ENCODE measurements at places on chromosomes 5 and 9.

GRCh38 chr9:20623748-20624124 lies 1.4 kb upstream of the MLLT3 start:
- DNase-seq = no peak

DNA sequence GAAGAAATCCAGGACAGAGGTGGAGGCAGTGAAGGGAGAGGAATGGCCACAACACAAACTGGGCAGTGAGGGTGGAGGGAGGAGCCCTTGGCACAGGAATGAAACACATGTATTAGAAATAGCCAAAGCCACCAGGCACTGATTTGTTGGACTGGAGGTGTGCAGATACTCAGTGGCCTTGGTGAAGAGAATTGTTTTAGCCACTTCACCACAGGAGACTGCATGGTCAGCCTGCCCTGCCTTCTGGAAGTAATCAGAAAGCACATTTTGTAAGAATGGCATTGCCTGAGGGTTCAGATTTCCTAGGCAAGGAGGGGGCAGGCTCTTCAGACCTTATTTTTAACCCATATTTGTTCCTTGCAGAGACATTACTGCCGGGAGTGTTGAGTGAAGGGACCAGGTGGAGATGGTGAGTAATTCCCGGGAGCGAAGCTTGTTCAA lies 2.2 kb downstream of the SGCD start:
- DNase-seq = no peak

DNA sequence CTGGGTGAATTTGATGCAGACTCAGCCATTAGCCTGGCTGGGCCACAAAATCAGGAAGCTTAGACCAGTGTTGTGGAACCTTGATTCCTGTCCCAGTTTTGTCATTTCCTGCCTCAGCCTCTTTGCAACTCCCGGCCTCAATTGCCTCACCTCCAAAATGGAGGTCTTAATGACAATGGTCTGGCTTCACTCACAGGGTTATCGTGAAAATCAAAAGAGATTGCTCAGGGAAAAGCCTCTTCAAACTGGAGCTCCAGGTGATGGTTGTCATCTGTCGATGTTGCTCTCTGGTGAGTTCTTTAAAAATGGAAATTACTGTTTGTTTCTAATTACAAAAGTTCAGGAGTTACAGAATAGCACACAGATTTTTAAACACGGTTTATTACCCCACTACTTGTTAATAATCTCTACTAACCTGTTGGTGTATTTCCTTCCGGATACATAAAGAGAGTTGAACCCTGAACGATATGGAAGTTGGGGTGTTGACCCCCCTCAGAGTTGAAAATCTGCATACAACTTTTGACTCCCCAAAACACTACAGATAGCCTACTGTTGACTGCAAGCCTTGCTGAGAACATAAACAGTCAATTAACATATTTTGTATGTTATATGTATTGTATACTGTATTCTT lies 109.9 kb upstream of the CPEB4 start:
- no peak for DNase-seq

GRCh38 chr9:137070906-137071275 lies 534 bp upstream of the SAPCD2 start:
- peak; percentile 49 for DNase-seq

DNA sequence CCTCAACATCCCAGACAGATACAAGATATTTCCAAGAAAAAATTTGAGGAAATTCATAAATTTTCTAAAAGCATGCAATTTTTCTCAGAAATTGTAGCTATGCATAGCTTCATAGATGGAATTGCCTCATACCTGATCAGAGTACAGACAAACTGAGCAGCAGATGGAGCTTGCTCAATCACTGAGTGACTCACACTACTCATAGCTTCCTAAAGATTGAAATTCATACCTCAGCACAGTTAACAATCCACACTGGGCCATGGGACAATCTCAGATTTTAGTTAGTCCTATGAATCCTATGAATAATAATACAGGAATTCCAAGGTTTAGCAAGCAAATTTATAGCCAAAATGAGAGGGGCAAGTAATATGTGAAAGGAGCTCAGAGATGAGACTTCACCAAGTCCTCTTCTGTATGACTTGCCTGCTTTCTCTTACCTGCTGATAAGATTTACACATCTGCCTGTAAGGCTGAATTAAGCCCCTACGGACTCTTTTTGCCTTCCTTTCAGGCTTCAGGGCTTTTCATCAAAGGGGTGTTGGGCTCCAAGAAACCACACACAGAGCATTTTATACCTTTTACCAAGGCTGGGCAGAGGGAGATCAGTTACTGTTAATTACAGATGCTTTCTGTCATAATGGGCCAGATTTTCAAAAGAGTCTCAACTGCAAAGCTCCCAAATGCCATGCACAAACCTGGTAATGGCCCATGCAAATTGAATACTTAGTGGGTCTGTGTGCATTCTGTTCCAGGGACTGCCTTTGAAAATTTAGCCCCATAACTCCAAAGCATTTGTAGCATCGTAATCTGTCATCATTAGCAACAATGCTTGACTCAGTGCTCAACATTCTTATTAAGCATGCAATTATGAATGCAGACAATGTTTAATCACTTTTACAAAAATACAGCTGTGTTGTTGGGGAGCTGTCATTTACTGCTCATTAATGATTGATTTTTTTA lies 439.3 kb downstream of the DTWD2 start:
- peak; percentile 58 for DNase-seq

GRCh38 chr5:176379881-176380280 lies 8.5 kb downstream of the NOP16 start:
- no peak for DNase-seq

DNA sequence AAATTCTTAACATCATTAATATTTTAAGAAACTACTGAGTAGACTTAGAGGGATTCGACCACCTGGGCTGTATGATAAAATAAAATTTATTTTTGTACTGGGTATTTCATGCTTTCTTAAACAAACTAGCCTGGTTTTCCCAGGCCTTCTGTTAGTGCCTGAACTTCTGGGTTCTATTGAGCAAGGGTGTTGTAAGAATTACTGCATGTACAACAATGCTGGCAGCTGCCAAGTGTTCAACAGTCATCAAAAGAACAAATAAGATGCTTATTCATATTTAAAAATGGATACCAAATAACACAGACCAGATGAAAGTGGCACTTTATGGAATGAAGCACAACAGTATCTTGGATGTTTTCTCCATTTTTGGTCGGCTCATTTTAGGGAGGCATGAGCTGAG lies 123.2 kb upstream of the FBXL7 start:
- no peak for DNase-seq

DNA sequence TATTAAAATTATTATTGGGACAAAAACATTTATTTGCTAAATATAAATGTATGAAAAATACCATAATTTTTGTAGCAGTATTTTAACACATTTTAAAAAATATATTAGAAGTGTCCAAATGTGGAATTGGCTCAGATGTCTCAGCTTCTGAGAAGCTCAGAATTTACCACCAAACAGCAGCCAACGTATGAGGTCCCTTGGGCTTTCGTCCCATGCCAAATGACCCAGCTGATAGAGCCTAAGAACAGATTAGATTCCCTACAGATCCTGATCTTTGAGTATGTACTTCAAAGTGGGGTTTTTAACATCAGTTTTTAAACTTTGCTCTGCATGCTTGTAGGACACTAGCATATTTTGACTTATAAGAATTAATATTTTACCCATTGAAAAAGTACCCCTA lies 77.3 kb upstream of the RPS23 start:
- no peak for DNase-seq

DNA sequence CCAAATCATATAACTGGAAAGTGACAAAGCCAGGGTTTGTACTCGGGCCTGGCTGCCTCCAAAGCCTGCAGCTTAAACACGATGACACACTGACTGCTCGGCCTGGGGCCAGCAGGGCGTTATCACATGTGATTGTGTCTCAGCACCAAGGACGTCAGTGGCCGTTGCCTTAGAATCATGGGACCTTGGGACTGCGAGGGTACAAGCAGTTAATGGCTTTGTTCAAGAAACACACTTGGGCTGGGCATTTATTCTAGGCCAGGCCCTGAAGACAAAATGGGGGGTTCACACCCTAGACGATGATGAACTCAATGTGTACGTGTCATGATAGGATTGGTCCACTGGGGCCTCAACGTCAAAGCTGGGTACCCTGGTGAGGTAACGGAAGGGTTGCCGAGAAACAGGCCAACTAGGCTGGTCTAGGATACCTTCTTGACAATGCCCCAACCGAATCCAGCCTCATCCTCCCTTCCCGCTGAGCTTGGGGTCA lies 13.0 kb downstream of the SH3PXD2B start:
- DNase-seq = no peak

GRCh38 chr5:31421806-31422586 lies 109.9 kb downstream of the DROSHA start:
- DNase-seq = no peak

- no peak for DNase-seq
These were observed 122.8 kb downstream of the ENC1 start for GRCh38 chr5:74517700-74518099.

Measured in NCI-H146 (cell line).